ENCODE measurements at places on chromosomes 4 and X.

DNA sequence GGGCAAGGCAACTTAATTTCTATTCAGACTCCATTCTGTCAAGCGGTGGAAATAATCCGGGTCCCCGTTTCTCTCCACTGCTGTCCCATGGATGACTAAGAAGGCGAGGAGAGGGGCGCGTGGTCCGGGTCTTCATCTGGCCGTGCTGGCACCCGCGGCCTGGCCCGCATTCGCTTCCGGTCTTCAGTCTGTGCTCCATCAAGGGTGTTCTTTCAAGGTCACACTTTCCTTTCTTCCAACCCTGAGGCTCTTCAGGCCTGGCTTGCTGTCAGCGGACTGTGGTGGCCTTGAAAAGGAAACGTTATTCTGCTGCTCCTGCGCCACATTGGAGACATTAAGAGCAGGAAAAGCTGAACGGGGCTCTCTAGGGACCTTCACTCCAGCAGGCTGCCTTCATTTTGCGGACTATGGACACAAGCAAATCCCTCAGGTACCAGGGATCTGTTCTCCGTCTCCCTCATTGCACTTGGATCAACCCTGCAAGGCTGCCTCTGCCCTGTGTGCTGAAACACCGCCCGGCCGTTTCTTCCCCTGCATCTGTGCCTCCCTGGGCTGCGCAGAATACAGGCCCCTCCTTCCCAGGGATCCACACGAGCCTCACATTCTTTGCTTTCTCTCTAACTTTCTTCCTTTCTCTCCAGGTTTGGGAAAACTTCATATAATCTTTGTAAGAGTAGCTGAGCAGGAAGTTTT is 5.7 kb upstream of the SLC25A4 start:
- no peak for DNase-seq

GRCh38 chr4:176432811-176433540 is 113.2 kb downstream of the SPCS3 start:
- no peak for DNase-seq

DNA sequence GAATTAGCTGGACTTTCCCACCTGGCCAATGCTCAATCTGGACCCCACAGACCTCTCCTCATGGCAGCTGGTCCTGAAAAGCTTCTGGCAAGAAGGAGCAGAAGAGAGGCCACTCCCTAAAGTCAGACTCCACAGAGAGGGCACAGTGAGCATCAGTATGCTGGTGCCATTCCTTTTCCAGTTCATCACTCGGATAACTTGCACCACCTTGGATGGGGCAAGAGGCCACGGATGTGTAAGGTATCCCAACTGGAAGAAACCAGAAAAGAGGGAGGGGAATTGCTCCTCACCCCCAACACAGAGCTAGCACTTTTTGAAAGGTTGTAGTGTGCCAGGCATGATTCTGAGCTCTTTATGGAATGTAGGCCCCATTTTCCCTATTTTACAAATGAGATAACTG is 85.9 kb downstream of the STK32B start:
- DNase-seq: no peak

- no peak for DNase-seq
Measured at GRCh38 chr4:19494961-19495360, 756.7 kb upstream of the SLIT2 start.
